ENCODE measurements at places on chromosomes 13 and 19.

DNA sequence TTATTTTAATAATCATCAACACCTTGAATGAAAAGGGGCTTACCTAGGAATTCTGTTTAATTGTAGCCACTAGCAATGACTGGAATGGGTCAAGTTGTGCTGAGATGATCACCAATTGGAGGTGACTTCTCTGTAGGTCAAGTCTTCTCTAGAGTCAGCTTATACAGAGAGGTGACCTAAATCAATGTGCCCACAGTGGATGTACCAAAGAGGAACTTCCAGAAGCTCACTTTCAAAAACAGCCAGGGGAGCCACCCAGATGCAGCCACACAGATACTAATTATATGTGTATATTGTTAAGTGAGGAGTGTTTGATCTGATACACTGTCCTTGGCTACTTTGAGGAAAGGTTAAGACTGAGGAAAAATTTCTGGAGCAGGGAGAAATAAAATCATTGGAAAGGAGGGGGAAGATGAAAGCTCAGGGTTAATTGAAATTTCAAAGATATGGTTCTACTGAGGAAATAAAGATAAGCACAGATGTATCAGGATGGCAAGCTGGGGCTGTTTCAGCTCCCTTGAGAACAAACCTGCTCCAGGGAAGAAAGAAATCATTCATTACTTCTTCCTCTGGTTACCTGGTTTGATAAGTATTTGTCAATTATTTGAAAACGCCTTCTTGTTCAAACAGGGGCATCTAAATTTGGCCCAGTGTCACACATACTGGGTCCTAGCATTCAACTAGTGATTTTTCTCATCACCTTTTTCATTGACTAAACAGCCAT, 5.1 kb downstream of the GPR183 start:
- DNase-seq: no peak

- no peak for DNase-seq
Measured at GRCh38 chr13:111001636-111002035, 86.8 kb upstream of the ANKRD10 start.

GRCh38 chr19:7687177-7687576, 6.5 kb downstream of the TRAPPC5 start:
- DNase-seq: no peak

GRCh38 chr19:9793071-9793591, 24.6 kb upstream of the ZNF846 start:
- peak; percentile 66 for DNase-seq

GRCh38 chr19:33221638-33222037, 4.0 kb downstream of the SLC7A10 start:
- no peak for DNase-seq

DNA sequence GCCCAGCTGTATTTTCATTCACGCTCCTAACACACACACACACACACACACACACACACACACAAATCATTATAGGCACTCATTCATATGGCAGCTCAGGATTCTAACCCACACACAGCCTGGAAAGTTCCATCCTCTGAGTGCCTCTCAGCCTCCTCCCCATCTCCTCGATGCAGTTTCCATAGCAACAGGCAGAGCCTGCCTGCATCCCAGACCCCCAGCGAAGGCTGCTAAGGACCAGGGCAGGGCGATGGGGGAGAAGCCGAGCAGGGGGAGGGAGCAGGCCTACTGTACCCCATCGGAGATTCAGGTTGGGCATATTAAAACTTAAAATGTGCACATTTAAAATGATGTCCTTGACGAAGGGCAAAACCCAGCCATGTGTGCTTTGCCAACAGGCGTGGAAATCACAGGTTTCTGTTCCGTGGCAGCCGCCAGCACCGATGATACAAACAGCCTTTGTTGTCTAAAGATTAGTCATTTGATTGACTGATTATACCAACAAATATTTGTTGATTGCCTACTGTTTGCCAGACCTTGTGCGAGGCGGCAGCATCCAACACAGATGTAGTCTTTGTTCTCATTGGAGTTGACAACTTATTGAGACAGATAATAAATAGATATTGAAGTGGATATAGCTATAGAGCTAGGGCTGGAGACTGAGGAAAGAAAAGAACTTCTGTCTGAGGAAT, 43.8 kb upstream of the USP29 start:
- no peak for DNase-seq

GRCh38 chr13:101144808-101145419, 271.4 kb downstream of the NALCN start:
- no peak for DNase-seq

DNA sequence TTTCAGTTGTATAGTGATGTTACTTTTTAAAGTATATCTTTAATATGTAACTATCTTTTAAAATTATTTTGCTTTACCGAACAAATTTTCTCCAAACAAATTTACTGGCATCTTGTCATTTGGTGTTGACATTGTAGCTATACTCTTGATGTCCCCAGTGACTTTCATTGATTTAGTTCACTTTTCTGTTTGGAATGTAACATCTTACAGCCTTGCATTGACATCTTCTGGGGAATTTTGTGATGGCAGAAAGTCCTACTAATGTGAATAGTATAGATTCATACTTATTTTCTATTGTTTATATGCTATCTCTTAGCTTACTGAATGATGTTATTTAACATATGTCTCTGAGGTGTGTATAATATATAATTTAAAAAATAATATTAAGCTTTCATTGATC, 800.9 kb upstream of the ATXN8OS start:
- DNase-seq: no peak

DNA sequence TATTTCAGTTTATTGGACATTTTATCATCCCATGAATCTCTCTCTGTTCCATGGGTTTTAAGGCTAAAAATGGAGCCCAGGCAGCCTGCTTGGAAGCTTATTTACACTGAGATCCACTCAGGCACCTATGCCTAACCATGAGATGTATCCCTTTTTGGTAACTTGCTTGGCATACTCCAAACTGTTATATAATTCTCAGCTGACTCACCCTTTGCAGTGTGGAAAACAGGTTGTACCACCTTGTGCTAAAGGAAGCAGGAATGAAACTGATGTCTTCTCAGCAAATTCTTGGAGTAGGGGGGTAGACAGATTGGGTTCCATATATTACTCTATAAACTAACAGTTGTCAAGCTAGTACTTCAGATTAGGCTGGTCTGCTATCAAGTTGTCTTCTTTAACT, 483.6 kb downstream of the KLF5 start:
- no peak for DNase-seq

DNA sequence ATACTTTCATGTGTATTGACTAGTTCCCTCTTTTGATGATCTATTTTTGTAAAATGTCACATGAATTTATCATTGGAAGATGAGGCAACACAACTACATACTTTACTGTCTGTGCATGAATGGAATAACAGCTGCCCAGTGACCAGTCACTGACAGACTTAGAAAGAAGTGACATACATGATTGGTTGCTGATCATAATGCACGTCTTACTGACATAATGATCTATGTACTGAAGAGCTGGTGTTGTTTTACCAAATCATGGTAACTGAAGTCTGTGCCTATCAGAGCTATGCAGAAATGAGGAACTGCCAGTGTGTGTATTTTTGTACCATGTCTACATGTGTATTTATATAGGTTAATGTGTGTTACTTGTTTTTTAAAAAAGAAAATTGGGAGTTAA, 26.5 kb downstream of the GPR18 start:
- DNase-seq: no peak

- DNase-seq: no peak
Measured at GRCh38 chr13:26488236-26489003, 69.1 kb upstream of the WASF3 start.

- DNase-seq: no peak
Measured at GRCh38 chr19:55273978-55274707, 5.8 kb downstream of the HSPBP1 start.

DNA sequence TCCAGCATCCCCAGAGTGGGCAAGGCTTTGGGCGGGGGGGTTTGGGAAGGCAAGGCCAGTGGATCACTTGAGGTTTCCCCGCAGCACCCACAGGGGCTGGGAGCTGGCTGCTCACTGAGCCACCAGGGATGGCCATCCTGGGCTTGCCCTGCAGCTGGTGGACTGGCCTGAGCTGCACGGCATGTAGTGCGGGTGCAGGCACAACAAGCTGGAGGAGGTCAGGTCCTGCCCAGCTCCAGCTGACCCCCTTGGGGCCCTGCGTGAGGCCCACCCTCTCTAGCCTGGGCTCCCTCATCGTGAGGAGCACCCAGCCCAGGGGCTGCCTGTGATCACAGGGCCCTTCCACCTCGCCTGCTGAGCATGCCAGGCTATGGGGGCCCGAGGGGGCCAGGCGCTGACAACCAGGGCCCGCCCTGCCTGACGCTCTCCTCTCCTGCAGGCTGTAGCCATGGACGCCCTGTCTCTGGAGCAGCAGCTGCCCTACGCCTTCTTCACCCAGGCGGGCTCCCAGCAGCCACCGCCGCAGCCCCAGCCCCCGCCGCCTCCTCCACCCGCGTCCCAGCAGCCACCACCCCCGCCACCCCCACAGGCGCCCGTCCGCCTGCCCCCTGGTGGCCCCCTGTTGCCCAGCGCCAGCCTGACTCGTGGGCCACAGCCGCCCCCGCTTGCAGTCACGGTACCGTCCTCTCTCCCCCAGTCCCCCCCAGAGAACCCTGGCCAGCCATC, 22.9 kb downstream of the COMP start:
- no peak for DNase-seq

GRCh38 chr13:74101436-74101835, 32.8 kb downstream of the KLF12 start:
- DNase-seq: no peak

DNA sequence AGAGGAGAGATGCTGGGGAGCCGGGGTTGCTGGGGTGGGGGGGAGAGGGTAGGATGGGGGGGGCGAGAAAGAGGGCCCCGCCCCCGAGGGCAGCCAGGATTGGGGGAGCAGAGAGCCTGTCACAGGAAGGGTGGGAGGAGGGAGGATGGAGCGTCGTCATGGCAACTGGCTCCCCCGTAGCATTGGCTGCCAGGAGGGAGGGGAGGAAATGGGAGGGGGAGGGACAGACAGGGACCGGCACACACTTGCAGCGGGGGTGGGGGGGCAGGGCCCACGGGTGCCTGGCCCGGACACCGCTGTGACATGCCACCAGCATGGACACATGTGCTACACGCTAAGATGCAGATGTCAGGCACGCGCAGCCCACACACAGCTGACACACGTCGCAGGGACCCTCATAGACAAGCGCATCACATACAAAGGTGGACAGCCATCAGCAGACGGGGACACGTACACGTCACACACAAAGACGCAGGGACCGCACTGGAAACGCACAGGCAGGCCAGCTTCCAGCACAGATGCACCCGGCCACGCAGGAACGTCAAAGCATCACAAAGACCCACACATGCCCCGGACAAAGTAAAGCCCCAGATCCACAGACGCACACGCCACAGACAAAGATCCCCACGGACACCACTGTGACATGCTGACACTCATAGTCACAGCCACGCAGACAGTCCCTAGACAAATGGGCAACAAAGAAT, at the start of gene LMTK3:
Gene LMTK3 (minus strand): TSS at position 36 of the 704 bp plus-strand sequence. CDS start 259 bp downstream, outside the sequence.
- DNase-seq: peak; percentile 55

GRCh38 chr13:25218019-25218418, 45.9 kb upstream of the AMER2 start:
- DNase-seq: no peak

- no peak for DNase-seq
Measured at GRCh38 chr13:25753976-25754375, 297.8 kb downstream of the SHISA2 start.

DNA sequence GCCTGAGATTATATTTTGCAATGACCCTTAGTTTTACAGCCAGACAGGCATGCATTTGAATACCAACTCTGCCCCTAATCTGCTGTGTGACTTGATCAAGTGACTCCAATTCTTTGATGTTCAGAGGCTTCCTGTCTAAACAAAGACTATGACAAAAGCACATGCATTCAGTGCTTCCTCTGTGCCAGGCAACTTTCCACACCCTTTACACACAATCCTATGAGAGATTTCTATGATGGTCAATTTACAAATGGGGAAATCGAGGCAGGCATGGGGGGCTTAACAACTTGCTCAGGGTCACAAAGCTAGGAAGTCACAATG, 3.7 kb upstream of the LYPD3 start:
- DNase-seq: no peak

GRCh38 chr13:73987618-73988017, 146.6 kb downstream of the KLF12 start:
- no peak for DNase-seq

DNA sequence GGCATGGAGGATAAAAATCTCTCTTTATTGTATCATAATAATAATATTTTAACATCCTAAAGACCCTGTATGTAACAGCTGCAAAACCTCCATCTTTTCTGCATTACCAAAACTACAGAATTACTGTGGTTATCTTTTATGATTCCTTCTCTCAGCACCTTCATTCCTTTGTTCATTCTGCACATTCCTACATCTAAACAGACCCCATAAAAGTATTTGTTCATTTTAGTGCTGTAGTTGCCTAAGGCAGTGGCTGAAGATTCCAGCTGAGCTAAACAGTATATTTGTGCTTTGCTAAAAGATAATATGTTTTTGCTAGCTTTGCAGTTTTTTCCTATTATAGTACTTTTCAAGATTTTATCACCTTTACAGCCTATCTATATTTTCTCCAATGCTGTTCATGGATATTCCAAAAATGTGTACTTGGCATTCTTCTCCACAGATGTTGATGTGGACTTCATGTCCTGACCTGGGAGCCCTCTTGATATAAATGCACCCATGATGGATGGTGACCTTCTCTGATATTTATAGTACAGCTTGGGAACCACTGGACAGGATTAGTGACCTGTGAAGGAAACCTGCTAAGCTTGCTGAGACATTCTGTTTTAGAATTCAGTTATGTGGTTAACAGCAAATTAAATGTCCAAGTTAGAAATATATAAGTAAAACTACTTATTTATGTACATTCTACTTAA, 2832.9 kb upstream of the PCDH20 start:
- DNase-seq: no peak

- no peak for DNase-seq
Measured at GRCh38 chr19:5136073-5136855, 167.4 kb downstream of the KDM4B start.

DNA sequence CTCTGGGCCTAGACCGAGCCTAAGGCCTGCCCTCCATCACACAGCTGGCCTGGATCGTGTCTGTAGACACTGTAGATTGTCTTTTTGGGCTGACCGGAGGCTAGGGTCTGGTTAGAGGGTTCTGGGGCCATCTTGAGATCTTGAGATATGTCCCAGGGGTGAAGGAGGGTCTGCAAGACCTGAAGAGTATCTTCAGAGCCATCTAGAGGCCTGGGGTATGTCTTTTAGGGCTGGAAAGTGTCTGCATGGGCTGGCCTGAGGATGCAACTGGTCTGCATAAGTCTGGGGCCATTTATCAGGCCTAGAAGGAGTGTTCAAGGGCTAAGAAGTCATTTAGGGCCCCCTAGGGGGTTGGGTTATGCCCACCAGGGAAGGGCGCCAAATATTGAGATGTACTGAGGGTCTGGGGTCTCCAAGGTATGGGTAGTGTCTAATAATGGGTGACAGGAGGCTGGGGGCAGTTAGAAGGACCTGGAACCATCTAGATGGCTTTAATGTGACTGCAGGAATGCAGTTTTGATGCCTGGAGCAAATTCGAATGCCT, 555 bp downstream of the SCAF1 start:
- no peak for DNase-seq
